ENCODE measurements at places on chromosomes 6 and 20.

GRCh38 chr6:146928503-146928902 lies 275.7 kb upstream of the STXBP5 start:
- DNase-seq = no peak

DNA sequence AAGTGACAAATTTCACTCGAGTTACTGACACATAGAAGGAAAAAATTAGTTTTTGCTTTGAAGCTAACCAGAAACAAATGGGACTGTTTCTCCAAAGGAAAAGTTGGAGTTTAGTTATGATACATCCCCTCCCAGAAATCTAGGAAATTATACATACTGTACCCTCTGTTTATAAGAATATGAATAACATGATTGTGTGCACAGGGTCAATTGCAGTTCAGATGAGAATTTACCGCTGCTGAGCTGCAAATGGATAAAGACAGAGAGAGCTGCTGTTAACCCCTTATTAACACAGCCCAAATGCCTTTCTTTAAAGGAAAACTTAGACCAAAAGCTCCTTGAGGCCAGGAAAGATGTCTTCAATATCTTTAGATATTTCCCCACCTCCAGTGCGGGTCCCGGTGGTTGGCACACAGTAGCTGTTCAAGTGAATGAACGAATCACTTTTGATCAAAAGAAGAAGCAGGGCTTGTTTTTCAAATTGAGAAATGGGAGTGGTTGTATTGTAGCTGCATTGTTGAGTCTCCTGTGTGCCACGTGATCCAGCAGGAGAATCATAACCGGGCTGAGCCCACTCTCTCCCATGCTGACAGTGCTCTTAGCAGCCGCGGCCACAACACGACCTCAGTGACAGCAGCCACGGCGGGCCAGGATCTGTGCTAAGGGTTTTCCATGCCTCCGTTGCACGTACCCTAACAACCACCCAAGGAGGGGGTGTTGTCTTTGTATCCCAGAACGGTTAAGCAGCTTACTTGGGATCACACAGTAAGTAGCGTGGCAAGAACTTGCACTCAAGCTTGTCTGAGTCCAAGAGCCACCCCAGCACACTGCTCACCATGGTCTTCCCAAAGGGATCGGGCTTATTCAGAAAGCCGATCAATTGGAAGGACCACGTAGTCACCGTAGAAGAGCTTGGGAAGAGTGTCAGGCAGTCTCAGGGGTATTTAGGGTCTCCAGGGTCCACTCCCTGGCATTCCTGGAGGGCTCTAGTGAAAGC lies 53.5 kb upstream of the BMP6 start:
- no peak for DNase-seq

GRCh38 chr6:7215131-7215530 lies 97.9 kb downstream of the SSR1 start:
- no peak for DNase-seq

DNA sequence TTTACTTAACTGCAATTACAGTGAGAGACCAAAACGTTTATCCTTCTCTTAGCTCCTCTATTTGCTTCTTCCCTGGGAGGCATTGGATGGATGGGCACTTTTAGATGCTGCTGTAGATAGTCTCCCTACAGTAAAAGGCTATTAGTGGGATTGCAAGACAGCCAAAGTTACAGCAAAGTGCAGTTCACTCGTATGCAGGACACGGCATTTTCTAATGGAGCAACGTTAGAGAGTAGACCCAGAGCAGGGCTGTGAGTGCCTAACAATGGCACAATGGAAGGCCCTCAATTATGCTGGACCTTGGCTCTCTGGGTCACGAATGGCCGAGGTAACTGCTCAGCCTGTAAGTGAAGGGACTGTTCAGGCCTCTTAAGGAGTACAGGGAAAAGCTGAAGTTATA lies 605.8 kb upstream of the NOX3 start:
- no peak for DNase-seq

GRCh38 chr6:30882759-30883684 lies 1.3 kb upstream of the DDR1 start:
- no peak for DNase-seq

DNA sequence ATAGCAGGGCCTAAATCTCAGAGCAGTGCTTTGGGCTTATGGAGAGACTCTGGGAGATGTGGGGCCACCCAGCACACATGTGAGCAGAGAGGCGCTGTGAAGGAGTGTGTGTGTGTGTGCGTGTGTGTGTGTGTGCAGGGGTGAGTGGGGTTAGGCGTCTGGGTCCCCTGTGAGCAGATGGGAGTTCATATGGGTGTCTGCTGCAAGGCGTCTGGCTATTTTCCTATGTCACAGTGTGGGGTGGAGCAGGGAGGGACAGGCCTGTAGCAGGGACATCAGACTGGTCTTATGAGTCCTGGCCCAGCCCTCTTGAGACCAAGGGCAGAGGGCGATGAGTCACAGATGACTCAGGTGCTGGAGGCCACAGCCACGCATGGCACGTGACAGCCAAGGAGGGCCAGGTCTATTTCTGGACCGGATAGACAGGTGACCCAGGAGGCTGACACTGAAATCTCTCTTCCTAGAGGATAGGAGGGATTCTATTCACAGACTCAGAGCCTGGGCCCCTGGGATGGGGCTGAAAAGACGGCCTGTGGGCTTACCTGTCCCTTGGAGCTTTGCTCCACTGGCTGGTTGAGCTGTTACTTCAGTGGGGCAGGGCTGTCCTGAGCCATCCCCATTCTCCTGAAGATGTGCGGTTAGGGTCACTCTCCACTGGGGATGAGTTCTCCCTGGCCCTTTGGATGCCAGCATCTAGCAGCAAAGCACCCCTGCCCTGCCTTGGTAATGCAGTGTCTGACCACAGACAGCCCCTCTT lies 28.9 kb downstream of the VEGFA start:
- no peak for DNase-seq

DNA sequence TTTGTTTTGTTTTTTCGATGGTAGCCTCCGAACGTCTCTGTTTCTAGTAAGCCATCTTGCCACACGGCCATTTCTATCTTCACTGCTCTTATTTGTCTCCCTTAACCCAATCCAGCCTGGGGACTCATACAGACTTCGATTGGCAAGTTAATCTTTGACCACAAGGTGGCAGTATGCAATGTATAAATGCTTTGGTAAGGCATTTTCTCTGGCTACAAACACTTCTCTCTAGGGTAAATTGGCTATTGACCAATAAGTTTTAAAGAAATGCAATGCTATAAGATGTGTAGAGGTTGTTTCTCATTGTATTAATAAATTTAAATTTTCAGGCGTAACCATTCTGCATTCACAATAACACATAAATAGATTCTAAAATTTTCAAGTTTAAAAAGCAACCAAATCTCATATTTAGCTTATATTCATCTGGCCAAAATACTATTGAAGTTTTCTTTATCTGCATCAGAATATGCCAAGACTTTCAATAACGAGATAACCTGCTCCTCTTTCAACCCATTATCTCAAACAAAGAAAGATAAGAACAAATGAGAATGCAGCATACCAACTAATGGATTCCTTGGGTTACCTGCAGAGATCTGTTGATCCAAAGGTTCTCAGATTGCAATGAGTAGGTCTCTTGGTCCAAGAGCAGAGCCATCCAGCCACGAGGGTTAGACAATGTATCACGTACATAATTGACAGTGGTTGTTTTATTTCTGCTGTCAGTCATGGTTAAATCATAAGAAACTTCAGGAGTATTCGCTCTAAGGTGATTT lies 231.9 kb downstream of the PKHD1 start:
- DNase-seq = no peak

DNA sequence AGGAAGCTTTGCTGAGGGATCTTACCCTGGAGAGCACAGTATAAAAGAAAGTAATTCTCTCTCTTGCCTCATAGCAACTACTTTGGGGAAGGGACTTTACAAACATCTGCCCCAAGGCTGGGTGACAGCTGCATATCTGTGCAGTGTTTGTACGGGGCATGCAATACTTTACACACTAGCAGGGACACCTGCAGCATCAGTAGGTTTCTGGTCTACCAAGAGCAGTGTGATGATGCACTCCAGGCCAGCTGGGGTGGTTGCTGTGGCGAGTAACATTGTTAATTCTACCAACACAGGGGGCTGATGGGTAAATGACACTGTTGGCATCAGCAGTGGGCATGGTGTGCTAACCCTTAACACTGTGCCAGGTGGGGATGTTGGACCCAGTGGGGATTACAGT lies 48.0 kb downstream of the ADTRP start:
- no peak for DNase-seq

- DNase-seq = no peak
Measured at GRCh38 chr6:43103253-43103876, 27.3 kb downstream of the PTK7 start.

- DNase-seq = no peak
Measured at GRCh38 chr6:98548301-98548700, 286.1 kb upstream of the POU3F2 start.

DNA sequence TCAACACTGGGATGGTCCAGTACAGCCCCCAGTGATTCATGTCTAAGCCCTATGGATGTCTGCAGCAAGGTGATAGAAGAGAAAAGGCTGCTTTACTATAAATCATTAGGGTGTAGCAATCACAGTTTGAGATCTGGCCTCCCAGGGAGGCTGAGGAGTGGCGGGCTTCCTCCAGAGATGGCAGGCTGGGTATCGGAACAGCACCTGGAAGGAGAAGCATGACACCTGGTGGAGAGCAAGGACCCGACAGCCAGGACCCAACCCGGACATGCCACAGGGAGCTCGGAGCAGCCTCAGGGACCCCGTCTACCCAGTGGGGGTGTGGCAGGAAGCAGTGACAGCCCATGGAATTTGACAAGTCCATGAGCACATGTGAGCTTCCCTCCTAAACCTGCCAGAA lies 114.8 kb upstream of the CD93 start:
- no peak for DNase-seq

- DNase-seq = no peak
Measured at GRCh38 chr20:54107181-54107580, 36.8 kb upstream of the BCAS1 start.

DNA sequence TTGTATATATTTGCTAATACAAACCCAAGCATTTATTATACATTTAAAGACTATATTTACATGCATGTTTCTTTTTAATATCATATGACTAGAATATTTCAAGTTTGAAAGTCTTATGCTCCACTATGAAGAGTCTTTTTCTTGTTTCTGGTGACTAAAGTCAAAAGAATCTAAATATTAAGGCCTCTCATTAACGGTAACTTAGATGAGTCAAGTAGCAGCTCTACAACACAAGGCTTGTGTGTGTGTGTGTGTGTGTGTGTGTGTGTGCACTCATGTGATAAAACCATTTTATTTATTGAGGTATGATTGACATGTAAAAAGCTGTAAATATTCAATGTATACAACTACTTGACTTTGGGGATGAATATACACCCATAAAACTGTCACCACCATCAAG lies 275.6 kb downstream of the TFAP2B start:
- DNase-seq = no peak

DNA sequence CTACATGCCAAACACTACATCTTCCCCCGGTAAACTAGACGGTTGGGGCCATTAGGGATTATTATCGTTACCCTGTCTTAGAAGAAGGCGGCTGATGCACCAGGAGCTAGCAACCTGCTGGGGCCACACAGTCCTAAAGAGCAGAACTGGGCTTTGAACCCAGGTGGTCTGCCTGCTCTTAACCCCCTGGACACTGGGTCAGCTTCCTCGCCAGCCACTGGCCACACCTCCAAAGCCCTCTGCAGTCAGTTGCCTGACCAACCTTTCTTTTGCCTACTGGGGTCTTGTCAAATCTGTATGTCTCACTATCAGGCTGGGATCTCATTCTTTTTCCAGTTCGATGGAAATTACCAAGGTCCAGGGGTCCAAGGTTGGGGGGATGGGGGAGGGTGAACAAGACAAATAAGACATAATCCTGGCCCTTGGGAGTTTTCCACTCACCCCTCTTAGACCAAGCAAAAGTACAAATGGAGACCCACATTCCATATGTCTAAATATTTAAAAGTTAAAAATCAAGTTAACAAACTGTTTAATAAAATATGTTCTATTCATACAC lies 34.0 kb upstream of the FOXP4 start:
- DNase-seq = no peak

DNA sequence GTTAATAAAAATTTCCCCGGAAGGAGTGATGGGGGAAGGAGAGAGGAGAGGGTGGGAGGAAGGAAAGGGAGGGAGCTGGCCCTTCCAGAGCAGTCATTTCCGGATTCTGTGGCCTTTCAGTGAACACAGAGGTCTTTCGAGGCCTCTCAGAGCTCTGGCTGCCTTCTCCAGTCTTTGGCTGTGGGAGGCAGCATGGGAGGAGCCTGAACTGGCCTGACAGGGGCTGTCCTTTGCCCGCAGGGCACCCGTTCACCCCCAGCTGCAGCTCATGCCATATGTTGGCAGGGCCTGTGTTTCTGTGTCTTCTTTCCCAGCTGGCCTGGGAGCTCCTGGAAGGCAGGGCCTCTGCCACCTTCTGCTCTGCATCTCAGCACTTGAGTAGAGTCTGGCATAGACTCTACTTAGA lies 95.5 kb downstream of the PPP1R14C start:
- no peak for DNase-seq

Data from cerebellar nuclear complex (tissue), 1 donor.